ENCODE measurements at places on chromosomes 7 and 10. TPM values are rescaled to one million over a fixed set of nuclear protein-coding genes. Genes with fewer than 3 reads are reported as not detected.

Gene TMEM26
- total RNA-seq, result not detected

DNA sequence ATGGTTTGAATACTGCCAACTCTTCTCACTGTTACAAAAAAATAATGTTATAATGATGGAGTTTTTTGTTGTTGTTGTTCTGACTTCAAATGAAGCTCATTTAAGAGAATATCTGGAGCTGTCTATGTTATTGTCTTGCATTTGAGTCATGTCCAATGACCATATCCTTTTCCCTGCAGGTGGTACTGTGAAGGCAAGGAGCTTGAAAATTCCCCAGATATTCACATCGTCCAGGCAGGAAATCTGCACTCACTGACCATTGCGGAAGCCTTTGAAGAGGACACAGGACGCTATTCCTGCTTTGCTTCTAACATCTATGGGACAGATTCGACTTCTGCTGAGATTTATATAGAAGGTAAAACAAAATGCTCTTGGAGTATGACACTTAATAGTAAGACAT is 33.5 kb downstream of the MYPN start:
- no peak for DNase-seq

DNA sequence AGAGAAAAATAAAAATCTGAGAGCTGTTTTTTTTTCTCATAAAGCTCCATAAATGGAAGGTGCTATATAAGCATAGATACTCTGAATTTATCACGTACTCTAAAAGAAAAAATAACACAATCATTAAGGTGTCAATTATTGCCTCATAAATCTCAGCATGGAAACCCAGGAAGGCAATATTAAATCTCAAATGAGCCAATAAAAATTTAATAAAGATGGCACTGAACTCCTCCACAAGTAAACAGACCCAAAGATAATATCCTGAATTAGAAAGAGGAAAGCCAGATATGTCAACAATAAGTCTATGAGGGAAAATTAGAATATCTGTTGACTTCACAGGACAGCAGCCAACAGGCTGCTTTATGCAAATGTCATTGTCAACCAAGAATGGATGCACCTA is 66.5 kb downstream of the CDK6 start:
- no peak for DNase-seq

DNA sequence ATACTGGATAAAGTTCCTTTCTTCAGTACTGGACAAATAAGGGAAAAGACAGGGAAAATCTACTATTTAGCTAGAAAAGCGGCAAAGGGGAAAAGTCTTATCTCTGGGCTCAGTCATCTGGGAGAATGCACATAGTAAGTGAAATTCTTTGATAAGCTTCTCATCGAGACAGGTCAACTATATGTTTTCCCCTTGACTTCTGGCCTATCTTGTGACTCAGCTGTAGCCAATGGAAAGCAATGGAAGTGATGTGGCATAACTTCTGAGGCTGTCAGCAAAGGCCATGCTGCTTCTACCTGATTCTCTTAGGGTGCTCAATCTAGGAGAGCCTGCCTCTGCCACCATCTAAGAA is 91.9 kb downstream of the PCGF5 start:
- no peak for DNase-seq

GRCh38 chr10:112793202-112793921 is 156.7 kb upstream of the TCF7L2 start:
- DNase-seq, result no peak

Gene RAPGEF5
- 4.0 TPM for total RNA-seq

GRCh38 chr10:6601246-6601805 is 21.2 kb upstream of the PRKCQ start:
- DNase-seq, result no peak

Measured in GM12878 (cell line).